ENCODE measurements at places on chromosomes 4 and X.

- DNase-seq = no peak
These were observed 24.0 kb downstream of the RBMX start for GRCh38 chrX:136856551-136856950.

- no peak for DNase-seq
These were observed 582.8 kb upstream of the CPEB2 start for GRCh38 chr4:14419516-14419915.

DNA sequence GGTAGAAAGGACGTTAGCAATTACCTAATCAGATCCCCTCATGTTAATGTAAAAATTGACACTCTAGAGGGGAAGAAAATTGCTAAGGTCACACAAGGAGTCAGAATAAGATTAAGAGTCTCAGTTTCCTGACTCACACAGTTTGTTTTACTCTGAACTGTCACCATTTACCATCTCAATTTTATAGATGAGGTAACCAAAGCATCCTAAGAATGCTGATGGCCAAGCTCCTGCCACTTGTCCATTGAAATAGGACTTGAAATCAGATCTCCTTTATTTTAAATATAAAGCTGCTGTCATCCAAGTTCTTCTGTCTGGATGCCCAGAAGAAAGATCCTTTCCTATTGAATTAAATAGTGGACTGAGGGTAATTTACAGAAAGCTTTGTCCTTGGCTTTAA is 114.8 kb upstream of the VAMP7 start:
- DNase-seq = no peak

DNA sequence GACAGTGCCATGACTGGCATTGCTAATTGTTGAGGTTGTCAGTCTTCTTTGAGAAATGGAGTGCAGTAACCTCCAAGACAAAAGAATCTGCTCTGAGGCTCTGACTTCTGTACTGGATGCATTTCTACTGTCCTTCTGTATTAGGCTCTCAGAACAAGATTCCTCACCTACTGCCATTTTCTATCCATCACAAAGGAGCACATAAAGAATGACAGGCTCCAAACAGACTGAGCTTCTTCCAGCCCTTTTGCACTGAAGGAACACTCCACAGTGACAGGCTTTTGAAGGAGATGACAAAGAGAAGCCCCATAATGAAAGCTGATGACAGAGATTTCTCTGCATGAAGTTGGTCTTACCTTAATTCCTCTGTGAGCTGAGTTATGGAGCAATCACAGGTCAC is 162.2 kb downstream of the PCDH19 start:
- DNase-seq = no peak

DNA sequence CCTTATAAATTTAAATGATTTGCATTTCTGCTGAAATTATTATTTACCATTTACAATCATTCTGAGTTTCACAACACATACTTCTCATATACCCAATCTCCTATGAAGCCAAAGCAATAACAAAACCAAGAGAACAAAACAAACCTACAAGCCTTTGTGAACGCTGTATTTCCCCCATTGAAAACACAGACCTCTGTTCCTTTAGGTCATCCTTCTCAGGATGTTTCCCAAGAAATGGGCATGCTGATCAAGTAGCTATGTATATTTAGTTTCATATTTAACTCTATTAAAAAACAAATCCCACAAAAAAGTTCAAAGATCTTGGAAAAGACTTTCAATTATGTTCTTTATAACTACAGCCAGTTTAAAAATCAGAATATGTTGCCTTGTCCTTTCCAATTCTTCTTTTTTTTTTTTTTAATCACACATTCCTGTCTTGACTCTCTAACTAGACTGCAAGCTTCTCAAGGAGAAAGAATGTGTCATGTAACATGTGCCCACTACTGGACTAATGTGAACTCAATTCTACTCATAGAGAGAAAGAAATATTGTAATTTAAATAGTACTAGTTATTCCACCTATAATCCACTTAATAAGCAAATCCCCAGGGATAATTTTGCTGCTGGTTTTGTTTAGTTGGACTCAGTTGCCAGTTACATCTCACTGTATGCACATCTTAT is 84.3 kb upstream of the PRSS48 start:
- no peak for DNase-seq

DNA sequence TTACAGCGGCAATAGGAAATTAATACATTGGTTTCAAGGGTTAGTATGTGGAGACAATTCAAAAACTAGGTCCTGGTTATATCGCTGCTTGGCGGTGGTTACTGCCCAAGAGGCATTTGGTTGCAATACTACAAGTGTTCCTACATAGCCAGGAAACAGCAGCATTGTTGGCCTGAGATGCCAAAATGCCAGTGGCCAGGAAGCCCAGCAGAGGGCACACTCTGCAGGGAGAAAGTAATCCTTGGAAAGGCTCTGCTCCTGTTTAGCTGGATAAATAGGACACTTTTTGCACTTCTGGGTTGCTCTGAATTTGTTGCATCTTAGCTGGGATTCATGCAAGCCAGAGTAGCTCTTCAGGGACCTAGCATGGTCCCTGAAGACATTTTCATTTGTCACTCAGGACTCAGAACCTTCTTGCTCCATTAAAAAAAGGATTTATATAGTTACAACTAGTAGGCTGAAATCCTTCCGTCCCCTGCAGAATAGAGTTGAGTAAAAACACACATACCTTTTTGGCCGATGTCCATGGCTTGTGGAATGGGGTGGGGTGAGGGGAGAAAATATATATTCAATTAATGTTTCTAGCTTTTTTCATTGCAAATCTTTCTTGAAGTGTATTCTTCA is 8.1 kb upstream of the GPR119 start:
- no peak for DNase-seq

DNA sequence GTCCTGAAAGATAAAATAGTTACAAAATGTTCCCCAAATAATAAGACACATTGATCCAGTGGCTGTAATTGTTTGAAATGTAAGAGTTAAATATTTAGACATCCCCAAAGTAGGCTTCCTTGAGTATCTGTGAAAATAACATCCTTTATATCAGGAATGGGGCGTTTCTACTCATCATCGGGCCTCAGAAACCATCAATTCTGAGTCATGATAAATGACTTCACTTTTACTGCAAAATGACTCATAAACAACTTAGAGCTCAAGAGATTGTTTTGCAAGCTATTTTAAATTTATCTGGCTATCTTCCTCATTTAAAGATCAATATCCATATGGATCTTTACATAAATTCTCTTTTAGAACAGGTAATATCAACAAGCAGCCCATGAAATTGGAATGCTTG is 369.4 kb upstream of the CNKSR2 start:
- DNase-seq = no peak

GRCh38 chr4:107712236-107712635 is 7.8 kb downstream of the PAPSS1 start:
- DNase-seq = no peak

DNA sequence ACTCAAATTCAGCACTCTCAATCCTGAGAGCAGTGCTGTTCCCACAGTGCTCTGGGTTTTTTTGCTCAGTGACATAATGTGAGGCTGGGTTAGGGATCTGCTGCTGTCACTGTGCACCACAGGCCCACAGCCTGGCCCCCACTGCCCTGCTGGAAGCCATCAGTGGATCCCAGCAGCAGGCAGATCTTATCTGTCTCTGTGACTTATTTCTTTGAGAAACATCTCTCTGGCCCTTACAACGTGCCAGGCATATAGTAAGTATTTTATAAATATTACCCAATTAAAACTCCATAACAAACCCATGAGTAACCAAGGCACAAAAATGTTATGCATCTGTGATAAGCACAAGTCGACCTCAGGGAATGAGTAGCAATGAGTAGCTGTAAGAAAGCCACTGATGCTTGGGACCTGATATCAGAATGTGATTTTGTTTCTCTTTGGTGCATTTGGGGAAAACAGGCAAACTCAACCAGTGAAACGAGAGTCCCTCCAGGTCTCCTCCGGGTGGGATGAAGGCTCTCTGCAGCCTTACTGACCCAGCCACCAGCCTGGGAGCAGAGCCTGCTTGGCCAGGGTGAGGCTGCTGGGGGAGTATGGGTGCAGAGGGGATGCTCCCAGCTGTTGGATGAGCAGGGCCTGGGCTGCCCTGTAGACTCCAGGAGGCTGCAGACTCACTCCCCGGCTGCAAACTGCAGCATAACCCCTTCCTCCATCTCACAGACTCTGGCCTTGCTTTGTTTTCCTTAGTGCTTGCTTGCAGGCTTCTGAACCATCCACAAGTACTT is 172.7 kb upstream of the LNX1 start:
- peak; percentile 69 for DNase-seq

DNA sequence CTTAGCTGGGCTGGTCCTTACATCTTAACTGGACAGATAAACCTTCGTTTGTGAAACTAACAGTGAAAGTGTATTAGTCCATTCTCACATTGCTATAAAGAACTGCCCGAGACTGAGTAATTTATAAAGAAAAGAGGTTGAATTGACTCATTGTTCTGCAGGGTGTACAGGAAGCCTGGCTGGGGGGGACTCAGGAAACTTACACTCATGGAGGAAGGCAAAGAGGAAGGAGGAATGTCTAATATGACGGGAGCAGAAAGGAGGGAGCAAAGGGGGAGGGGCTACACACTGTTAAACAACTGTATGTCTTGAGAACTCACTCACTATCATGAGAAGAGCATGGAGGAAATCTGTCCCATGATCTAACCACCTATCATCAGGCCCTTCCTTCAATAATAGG is 1566.5 kb upstream of the PCDH7 start:
- no peak for DNase-seq

GRCh38 chrX:28888416-28888815 is 301.2 kb downstream of the IL1RAPL1 start:
- peak; percentile 18 for DNase-seq

- DNase-seq = no peak
These were observed 116.6 kb downstream of the SH3RF1 start for GRCh38 chr4:169154121-169154520.

DNA sequence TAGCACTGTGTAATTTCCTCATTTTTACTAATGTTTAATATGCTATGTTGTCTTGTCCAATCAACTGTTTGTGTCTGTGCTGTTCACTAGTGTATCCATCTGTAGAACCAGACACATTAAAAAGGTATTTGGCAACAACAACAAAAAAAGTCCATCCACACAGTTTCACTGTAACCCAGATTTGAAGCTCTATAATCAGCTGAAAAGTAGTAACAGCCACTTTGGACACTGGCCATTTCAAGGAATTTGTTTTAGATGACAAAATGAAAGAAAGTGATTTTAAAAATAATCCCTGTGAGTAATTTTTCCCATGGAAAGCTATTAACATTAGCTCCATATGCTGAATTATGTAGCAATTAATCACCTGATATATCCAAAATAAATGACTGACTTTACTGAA is 2.2 kb upstream of the FBXL5 start:
- DNase-seq = no peak

- no peak for DNase-seq
These were observed 12.2 kb downstream of the SULT1B1 start for GRCh38 chr4:69748173-69748572.

DNA sequence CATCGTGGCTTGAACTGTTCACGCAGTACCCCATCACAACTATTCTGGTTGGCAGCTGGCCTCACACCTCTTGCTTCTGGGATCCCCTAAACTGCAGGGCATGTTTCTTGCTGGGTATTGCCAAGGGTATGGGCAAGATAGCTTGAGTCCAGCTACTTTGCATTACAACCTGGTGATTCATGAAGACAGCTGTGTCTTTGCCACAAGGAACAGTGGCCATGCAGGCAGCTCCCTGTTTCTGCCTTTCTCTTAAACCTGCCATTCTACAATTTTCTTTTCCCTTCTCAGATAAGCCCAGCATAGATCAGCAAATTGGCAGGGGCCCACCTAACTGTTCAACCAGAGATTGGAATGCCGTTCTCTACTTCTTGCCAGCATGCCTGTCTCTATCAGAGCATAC is 42.8 kb downstream of the TENM3 start:
- DNase-seq = no peak

- no peak for DNase-seq
These were observed 73.0 kb downstream of the AFF1 start for GRCh38 chr4:87007528-87008446.

- no peak for DNase-seq
These were observed 175.4 kb downstream of the NPFFR2 start for GRCh38 chr4:72207196-72207595.

DNA sequence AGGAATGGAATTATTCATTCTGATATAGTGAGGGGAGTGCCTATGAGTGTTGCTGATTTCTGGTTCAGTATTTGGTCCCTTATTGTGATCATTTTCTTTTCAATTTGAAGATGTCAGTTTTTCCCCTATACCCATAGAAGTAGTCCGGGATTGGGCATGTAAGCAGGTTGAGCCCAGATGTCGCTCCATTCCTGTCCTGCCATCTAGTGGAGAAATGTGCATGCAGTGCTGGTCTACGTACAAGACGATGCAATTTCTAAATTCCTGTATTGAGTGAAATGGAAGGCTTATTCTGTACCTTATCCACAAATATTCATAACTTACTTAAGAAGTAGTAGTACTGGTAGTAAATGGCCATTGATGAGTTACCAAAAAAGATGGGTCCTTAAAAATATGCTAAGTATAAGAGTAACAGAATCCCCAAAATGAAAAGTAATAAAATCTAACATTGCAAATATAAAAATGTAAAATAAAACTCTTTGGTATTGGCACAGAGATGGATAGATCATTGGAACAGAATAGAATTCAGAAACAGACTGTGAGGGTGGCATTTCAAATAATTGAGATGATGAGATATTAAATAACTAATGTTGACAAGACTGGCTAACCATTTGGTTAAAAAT is 60.9 kb downstream of the UGT8 start:
- DNase-seq = peak; percentile 6

- no peak for DNase-seq
These were observed 29.8 kb downstream of the FGFR3 start for GRCh38 chr4:1822568-1823544.

DNA sequence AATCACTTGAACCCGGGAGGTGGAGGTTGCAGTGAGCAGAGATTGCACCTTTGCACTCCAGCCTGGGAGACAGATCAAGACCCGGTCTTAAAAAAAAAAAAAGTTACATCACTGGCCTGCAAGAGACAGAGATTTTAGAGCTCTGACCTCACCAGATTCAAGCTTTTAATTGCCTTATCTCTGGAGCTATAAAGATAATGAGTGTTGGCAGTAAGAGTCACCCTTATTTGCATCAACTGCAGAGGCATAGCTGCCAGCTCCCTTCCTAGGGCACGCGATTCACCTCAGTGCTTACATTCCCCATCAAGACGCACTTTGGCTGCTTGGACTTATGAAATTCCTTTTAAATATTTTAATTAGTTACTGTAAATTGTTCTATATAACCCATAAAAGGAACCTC is 12.5 kb upstream of the SPATA4 start:
- no peak for DNase-seq

GRCh38 chrX:101229170-101229569 is 9.6 kb downstream of the DRP2 start:
- DNase-seq = peak; percentile 47

- no peak for DNase-seq
These were observed 157.6 kb downstream of the DCK start for GRCh38 chr4:71151054-71151453.

DNA sequence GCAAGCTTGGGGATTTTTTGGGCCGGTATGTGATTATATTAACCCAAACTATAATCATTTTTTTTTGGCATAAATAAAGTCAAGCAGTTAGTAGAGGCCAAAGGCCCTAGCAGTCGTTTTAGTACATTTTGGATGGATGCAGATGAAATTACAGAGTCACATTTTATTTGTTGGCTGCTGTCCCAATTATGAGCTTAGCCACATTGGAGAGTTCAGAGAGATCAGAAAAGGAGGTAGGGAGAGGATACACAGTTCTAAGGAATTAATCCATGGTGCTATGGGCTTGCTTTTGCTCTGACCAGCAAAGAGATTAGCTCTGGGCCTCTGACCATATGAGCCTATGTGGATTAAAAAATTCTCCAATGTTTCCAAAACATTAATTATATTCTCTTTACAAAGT is 395.1 kb downstream of the RAPGEF2 start:
- DNase-seq = no peak

Measured in fibroblast of skin of left biceps (primary cell).